ENCODE measurements at places on chromosomes 4 and X.

DNA sequence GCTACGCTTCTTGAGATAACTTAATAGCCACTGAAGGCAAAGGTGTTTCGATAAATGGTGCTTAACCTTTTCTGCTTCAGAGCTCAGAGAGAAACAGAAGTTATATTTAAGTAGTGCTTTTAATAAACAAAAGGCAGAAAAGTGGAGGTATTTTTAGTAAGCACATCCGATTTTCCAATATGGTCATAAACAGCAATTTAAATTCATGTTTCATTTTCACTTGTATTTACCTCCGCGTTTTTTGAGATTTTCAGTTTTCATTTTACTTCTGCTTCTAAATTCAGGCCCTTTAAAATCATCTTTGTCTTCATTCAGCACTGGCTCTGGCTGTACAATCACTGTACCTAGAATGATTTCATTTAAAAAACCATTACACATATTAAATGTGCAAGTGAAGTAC, 92.4 kb downstream of the ATRX start:
- DNase-seq, result no peak

GRCh38 chr4:139018971-139019758, 3.6 kb downstream of the NOCT start:
- DNase-seq, result no peak

GRCh38 chrX:40108959-40109287, 11.2 kb upstream of the BCOR start:
- peak; percentile 84 for DNase-seq

DNA sequence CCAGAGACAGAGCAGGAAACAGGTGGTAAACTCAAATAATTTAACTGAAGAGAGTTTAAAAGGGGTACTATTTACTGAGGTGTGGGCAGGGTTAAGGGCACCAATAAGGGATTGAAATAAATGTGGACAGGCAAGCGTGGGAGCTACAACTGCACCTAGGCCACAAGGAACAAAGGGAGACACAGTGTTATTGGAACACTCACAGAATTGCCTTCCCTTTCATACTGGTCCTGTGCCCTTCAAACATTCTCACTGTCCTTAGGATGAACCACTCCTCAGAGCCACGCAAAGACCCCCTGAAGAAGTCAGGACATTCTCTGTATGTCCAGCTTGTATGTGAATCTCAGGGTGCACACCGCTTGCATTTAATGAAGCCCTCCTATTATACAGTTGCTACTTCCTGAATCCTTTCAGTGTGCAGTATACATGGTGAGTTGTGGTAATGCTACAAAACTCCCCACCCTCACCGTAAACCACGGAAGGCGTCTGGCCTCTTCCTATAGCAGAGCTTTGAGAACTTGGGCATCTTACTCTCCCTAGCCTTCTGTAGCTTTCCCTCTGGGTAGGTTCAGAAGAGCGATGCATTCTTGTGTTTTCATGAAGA, 9.6 kb upstream of the MRPL1 start:
- DNase-seq, result peak; percentile 29

GRCh38 chrX:39409246-39409917, 608.1 kb downstream of the MID1IP1 start:
- no peak for DNase-seq

- no peak for DNase-seq
These were observed 254.6 kb downstream of the CHIC1 start for GRCh38 chrX:73817393-73818199.

DNA sequence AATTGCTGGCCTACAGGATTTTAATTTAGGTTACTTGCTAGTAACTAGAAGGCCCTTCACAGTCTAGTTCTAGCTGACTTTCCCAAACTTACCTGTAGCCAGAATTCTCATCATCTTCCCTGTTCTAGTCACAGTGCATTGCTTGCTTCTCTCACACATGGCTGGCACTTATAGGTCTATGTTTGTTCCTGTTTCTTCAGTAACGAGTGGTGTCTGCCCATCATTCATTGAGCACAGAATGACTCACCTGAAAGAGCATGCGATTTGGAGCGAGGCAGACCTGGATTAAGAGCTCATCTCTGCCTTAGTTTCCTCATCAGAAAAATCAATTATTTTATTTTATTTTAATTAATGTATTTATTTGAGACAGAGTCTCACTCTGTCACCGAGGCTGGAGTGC, 201.7 kb upstream of the ANK2 start:
- no peak for DNase-seq

- peak; percentile 19 for DNase-seq
These were observed 267.1 kb downstream of the ARHGAP24 start for GRCh38 chr4:85741921-85742591.

- no peak for DNase-seq
These were observed 223.2 kb downstream of the PCDH7 start for GRCh38 chr4:30943356-30943755.

DNA sequence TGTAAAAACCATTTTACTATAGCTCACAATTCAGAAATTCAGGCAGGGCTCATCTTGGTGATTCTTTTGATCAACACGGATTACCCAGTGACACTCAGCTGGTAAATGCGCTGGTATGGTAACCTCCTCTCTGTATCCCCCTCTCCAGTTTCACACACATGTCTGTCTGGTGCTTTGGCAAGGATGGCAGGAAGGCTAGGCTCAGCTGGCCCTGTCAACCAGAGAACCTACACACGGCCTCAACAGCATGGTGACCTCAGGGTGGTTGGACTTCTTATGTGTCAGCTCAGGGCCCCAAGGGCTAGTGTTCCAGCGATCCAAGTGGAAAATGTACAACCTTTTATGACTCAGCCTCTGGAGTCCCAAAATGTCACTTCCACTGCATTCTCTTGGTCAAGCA, 55.7 kb upstream of the EOLA2 start:
- DNase-seq, result no peak

GRCh38 chr4:86557526-86557925, 36.6 kb upstream of the PTPN13 start:
- DNase-seq, result no peak

DNA sequence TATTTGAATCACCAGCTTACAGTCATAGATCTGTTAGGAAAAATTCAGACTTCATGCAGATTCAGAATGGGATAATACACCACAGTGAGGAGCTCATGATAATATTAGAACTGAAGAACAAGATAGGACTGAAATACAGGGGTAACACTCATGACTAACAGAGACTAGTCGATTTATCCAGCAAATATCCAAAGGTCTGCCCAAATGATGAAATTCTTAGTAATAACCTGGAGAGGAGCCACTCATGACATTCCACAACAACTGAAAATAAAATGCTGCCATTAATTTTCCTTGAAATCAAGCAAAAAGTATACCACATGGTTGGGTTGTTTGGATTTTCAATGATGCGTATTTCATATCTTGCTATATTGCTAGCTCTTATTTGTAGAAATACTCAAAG, 903.7 kb upstream of the ADGRL3 start:
- DNase-seq, result no peak

DNA sequence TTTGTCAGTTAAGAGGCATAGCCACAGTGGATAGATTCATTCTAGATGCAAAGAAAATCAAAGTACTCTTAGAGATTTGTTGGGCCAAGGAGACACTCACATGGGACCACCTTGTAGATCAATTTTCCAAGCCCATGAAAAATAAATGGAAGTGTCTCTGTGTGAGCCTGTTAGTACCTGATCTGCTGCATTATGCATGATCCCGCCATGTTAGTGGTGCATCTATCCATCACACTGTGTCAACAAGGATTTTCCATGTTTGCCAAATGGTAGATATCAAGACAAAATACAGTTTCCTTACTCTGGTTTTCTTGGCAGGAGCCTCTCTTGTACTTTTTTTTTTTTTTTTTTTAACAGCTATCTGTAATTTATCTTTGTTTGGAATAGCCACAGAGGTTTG, 112.4 kb downstream of the EGF start:
- DNase-seq, result no peak

GRCh38 chr4:27245216-27245615, 384.6 kb downstream of the STIM2 start:
- DNase-seq, result no peak

DNA sequence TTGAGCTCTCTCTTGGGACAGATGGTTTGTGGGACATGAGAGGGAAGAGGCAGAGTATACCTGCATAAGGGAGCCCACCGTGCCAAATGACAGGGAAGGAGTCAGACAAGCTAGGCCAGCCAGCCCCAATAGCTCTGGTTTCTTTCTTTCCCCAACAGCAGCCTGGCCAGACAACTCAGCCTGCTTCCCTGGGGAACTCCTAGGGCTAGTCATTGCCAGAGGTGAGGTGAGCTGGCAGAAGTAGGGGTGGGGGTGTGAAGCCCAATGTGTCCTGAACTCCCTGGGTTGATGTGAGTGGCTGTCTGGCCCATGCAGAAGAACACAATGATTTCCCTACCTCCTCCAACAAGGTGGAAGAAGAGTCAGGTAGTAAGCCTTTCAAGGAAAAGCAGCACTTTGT, 135.5 kb downstream of the AMMECR1 start:
- no peak for DNase-seq

GRCh38 chr4:32455231-32455630, 1735.1 kb downstream of the PCDH7 start:
- DNase-seq, result no peak

DNA sequence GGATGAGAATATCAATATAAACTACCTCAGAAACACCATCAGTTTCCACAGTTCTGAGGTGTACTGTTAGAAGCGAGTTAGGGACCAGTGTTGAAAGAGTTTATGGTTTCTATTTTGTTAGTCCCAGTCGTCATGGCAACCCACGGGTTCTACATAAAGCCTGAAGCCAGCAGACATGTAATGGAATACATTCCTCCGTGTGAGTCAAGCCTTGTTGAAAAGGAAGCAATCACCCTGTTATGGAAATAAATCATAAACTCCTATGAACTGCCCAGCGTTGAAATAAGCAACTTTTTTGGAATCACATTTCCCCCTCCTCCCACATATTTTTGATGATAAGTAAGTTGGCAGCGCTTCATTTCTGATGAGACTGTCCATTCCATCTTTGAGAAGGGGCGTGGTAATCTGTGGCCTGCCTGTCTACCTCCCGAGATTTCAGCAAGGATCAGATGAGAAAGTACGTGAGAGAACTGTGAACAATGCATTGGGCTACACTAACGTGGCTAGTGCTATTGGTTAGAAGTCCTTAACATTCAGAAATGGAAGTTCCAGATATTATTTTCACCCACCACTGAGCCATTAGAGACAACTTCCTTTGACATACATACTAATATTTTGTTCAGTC, 40.4 kb upstream of the PDHA1 start:
- DNase-seq, result no peak

GRCh38 chrX:118865231-118865630, 41.6 kb downstream of the ZCCHC12 start:
- no peak for DNase-seq

DNA sequence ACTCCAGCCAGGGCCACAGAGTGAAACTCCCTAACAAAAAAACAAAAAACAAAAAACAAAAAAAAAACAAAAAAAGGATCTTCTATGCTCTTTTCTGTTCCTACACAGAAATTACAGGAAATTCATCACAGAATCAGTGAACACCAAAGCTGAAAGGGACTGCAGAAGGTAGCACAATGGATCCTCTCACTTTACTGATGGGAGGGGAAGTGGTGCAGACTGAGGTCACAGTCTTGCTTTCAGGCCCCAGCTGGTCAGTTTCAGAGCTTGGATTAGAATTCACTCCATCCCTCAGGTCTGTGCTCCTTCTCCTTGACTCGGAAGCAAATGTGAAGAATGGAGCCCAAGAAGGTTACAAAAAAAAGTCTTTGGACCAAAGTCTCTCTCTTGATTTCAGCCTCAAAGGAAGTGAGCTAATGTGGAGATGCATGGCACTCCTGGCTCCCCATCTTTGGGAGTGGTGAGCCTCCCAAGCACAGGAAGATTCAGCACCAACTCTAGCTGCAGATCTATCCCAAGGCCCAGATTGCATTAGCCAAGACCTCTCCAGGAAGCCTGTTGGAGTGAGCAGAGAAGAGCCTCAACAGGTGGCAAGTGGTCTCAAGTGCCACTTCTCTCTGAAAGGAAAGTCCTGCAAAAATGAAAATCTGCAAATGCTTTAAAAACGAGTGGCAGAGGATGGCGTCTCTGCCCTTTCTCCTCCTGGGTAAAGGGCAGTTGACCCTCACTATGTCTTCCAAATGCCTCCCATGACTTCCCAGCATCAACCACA, 176.0 kb downstream of the MAML3 start:
- DNase-seq, result no peak

DNA sequence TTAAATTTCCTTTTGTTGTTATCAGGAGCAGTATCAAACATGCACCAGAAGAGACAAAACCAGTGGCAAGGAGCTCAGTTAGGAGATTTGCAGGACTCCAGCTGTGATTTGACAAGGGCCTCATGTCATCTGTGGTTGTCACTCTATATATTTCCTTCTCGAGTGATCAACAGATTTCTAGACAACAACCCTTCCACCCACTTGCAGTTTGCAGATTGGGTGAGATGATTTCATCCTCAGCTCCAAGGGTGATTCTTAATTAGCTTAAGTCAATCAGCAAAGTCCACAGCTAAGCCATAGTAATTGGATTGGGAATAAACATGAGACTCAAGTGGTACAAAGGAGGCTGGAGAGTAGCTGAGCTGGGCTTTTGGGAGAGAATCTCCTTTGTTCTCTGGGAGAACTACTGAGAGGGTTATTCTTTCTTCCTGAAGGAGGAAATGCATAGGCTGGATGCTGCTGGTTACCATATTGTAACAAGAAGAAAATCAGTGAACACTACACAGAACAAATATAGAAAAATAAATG, 192.8 kb downstream of the PPARGC1A start:
- DNase-seq, result no peak

DNA sequence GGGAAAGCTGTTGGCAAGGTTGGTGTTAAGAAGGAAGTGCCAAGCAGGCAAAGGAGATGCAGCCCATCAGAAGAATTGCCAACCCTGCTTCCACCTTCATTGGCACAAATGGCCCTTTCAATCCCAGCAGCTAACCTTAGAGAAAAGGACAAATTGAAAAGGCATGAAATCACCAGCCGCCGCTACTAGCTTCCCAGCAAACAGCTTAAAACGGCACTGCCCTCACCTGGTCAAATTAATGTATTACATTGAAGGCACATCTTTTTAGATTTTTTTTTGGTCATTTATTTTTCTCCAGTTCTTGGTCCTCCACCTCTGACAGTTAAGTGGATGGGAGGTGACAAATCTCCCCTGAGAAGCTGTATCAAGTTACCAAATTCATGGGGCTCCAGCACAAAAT, 51.0 kb upstream of the NHSL2 start:
- peak; percentile 40 for DNase-seq

DNA sequence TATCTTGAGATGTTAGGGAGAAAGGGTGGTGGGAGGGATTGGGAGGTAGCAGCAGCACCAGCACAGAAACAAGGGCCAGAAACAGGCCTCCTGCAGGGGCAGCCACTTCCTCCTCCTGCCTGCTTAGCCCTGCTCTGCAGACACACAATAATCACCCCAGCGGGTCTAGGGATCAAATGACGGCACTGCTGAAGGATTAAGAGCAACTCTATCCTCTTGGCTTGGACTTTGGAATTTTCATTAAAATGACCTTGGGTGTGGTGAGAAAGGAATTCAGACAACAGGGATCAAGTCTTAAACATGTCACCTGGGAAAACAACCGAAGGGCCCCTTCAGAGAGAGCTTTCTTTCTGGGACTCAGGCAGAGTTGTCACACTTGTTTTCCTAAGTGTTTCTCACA, 353.4 kb downstream of the SPRY1 start:
- no peak for DNase-seq

GRCh38 chr4:77802402-77802801, 16.8 kb downstream of the CNOT6L start:
- no peak for DNase-seq

- DNase-seq, result no peak
These were observed 77.6 kb downstream of the COX18 start for GRCh38 chr4:72991873-72992272.

- no peak for DNase-seq
These were observed at the start of gene TEX13A for GRCh38 chrX:105220636-105221035. Gene TEX13A, minus strand, starts transcription at chrX:105220694. Its CDS starts 297 bp downstream, at chrX:105220397.

All from suppressor macrophage (primary cell).